ENCODE measurements at places on chromosomes 5 and 9. TPM values are rescaled to one million over a fixed set of nuclear protein-coding genes. Genes with fewer than 3 reads are reported as not detected.

TAF11L6 gene
- total RNA-seq = not detected

SNX24 gene
- total RNA-seq = 27.5 TPM

RNF208 gene
- total RNA-seq = 1.9 TPM

PPP3R2 gene
- not detected for total RNA-seq

DNA sequence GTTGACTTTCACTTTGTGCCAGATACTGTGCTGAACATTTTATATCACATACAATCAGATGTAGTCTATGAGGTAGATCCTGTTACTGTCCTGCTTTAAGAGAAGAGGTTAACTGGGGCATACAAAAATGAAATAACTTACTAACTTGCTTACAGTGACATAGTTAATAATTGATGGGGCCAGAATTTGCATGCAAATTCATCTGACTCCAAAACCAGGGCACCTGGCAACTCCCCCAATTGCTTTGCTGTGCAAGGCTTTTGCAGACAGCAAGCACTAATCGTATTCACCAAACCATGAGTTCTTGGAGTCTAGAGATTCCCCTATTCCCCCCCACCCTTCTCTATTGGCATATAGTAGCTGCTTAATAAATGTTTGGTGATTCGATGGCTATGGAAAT lies 155.9 kb downstream of the TTLL11 start:
- DNase-seq = no peak
- H3K4me1 ChIP-seq = no peaks in the 10 kb centered on the region
- H3K27me3 ChIP-seq = no peaks in the 10 kb centered on the region
- no peak overlapping the region for H3K27ac ChIP-seq

DNA sequence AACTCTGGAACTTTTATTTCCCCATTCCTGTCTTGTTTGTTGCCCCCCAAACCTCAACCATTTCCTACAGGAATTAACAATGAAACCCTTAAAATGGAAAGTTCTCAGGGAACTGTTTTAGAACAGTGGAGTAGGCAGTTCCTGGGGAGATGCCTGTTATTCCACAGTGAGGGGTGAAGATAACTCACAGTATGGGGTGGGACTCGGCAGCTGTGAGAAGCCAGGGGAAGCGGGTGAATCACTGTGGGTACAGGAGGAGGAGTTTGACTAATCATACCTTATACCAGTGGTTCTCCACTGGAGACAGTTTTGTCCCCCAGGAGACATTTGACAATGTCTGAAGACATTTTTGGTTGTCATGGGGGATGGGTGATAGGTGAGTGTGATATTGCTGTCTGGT lies 36.9 kb upstream of the GLRA1 start:
- H3K4me1 ChIP-seq = no peaks in the 10 kb centered on the region
- no peaks in the 10 kb centered on the region for H3K36me3 ChIP-seq
- H3K27ac ChIP-seq = no peak overlapping the region
- no peak overlapping the region for H3K4me3 ChIP-seq
- DNase-seq = no peak

- no peak for DNase-seq
- peaks cover 13% of the 10 kb centered on the region for H3K4me1 ChIP-seq
- H3K4me3 ChIP-seq = no peak overlapping the region
- peaks cover 5% of the 10 kb centered on the region for H3K36me3 ChIP-seq
- H3K27me3 ChIP-seq = no peaks in the 10 kb centered on the region
These were observed 18.5 kb downstream of the JADE2 start for GRCh38 chr5:134543820-134544614.

DNA sequence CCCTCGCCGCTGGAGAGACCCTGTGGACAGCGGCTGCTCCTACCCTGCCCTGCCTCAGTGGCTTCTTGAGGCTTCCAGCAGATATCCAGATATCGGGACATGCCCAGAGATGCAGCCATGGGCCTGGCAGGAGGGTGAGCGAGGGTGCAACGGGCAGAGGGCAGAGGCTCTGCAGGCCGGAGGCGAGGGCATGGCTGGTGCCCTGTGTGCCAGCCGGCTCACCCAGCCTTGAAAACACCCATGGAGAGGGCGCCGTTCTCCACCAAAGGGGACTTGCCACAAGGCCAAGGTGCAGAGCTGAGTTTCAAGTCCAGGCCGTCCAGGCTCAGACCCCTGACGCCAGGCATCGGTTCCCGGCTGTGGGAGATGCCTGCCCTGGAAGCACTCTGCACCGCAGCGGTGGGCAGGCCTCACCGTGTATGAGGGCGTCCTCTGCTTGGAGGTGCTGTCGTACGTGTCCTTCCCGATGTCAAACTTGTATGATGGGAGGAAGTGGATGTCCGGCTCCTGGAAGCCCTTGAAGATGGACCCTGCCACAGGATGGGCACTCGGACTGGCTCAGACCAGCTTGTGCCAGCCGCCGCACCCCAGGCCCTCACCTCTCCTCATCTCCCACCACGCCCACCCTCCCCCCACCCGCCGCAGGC lies 8.9 kb downstream of the INPP5E start:
- H3K36me3 ChIP-seq = no peaks in the 10 kb centered on the region
- DNase-seq = no peak
- H3K27ac ChIP-seq = no peak overlapping the region

DNA sequence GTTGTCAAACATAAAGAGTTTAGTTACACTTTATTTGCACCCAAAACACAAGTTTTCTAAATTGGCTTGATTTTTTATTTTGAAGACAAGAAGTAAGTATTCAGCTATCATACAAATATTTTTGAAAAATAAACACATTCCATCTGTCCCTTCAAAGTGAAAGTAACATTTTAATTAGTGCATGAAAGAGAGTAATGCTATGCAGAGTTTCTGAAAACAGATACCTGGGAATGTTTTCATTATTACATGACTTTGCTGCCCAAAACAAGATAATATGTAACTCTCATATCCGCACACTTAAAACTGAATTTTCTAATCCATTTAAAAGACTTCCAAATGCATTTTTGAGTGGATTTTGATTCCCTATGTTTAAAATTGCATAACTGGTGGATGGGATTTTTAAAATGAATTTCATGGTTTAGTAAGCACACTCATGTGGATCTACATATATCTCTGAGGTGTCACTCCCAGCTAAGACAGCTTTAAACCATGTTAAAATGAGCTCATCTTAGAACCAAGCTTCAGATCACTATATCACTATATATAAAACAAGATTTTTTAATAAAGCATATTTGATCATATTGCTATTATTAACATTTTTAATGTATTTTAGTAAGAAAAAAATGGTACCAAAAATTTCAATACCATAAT lies 127.5 kb downstream of the ATPSCKMT start:
- H3K27ac ChIP-seq = no peak overlapping the region
- no peaks in the 10 kb centered on the region for H3K36me3 ChIP-seq
- DNase-seq = no peak
- no peak overlapping the region for H3K4me3 ChIP-seq

DNA sequence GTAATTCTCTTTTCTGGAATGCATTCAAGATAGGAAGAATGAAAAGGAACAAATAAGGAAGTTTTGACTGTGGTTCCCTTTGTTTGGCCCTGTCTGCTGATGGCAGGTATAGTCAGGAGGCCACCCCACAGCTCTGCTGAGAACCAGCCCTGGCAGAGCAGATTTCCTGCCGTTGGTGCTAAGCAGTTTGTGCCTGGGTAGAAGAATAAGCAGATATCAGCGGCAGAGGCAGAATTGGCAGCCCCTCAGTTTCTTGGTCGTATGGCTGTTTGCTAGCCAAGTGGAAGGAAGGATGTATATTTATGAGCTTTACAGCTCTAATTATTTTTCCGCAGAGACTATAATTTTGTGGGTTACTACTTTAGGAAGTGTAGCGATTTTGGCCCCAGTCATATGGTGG lies 310.2 kb upstream of the RFX3 start:
- no peak overlapping the region for H3K4me3 ChIP-seq
- no peaks in the 10 kb centered on the region for H3K36me3 ChIP-seq
- no peak for DNase-seq

DNA sequence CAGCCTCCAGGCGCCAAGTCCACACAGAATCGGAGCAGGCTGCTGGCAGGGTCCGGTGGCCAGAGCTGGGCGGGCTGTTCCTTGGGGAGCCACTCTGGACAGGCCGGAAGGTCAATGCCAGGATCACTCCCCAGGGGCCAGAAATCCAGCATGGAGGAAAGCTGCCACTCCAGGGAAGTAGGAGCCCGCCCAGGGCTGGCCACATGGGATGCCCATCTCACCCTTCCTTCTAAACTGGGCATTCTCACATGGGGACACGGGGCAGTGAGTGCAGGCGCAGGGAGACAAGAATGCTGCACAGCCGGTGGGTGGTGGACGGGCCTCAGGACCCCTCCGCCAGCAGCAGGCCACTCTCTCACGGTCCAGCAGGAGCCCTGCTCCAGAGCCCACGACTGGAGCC lies 58.2 kb downstream of the ADAMTS2 start:
- no peak for DNase-seq
- H3K4me1 ChIP-seq = no peaks in the 10 kb centered on the region
- no peak overlapping the region for H3K27ac ChIP-seq
- no peaks in the 10 kb centered on the region for H3K27me3 ChIP-seq

DNA sequence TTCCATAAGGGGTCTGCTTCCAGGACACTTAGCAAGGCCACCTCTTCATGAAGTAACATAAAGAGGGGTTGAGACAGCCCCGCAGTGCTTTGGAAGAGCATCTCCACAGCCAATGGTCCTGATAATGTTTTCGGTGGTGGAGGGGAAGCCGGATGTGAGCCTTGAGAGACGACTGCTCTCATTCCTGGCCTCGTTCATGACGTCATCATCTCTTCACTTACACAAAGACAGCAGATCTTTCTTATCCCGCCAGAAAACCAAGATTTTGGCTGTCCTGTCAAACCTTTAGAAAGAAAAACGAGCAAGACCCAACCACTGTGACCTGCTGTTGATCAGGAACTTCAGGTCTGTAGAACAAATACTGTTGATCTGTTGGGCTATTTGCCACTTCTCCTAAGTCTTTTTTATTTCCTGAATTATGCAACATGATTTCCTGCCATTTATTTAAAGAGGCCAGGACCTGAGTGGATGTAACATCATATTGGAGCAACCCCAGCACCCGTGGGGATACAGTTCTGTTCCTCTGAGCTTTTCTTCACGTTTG lies 89.0 kb upstream of the IRX2 start:
- H3K36me3 ChIP-seq = no peaks in the 10 kb centered on the region
- no peaks in the 10 kb centered on the region for H3K4me1 ChIP-seq
- no peaks in the 10 kb centered on the region for H3K27me3 ChIP-seq

GRCh38 chr5:1666812-1667588 lies 132.6 kb downstream of the MRPL36 start:
- H3K36me3 ChIP-seq = no peaks in the 10 kb centered on the region
- H3K27me3 ChIP-seq = peaks cover 26% of the 10 kb centered on the region
- DNase-seq = peak; percentile 73
- H3K4me3 ChIP-seq = peak overlapping the region; percentile 61

DNA sequence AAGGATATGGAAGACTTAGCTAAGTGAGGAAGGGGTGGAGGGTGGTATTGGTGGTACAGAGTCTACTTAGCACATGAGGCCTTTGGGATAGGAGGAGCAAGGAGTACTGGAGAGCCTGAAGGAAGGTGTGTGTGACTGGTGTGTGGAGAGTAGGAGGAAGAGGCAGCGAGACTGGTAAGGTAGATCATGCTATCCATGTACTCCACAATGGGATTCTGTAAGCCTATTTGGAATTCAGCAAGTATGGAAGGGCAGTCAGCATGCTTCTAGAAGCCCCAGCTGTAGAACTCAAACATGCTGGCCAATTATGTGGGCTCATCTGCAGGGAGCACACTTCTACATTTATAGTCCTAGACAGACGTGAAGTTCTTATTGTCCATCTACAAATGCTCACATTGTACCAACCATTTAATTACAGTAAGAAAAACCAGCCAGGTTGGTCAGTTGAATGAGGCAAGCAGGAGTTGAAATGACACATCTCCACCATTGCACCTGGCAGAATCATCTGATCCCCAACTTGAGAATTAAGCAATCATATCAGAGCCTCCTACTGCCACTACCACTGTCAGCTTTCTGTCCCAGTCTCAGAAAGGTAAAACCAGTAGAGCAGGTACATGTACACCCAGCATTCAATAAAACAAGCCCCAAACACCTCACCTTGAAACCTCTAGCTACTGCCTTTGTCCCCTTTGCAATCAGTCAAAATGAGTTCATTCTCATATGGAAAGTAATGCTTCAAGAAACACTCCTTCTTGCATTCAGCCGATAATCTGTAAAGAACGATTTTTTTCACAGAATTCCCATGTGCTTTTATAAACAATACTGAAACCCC lies 60.9 kb upstream of the GLRX start:
- peaks cover 7% of the 10 kb centered on the region for H3K4me1 ChIP-seq
- no peaks in the 10 kb centered on the region for H3K27me3 ChIP-seq
- H3K27ac ChIP-seq = no peak overlapping the region
- no peaks in the 10 kb centered on the region for H3K36me3 ChIP-seq
